ENCODE measurements at places on chromosomes 2 and 18. TPM values are rescaled to one million over a fixed set of nuclear protein-coding genes. Genes with fewer than 3 reads are reported as not detected.
A peak's percentile ranks its signal among the peaks of the same experiment; 100 is the strongest.

GRCh38 chr2:163774862-163775261 lies 39.1 kb upstream of the FIGN start:
- DNase-seq: no peak

DNA sequence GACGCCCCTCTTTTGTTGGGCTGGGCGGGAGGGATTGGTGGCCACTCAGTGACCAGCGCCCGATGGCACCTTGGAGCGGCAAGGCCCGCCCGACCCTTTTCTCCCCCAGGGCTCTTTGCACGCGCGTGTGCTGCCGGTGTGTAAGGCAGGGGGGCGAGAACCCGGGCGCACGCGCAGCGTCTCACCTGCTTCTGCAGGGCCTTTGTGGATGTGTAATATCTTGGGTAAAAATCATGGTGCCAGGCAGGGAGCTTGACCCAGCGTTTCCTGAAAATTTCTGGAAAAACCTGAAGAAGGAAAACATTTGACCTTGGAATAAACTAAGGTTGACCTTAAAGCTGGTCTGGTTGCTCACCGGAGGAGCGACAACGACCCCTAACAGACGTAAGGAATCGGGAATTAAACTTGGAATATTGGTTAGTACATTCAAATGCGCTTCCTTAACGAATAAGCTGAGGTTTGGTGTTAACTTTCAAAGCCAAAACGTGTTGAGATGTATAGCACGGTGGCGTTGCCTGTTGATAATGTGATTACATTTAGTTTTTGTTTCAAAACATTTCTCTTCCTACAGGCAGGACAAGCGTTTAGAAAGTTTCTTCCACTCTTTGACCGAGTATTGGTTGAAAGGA lies 438 bp downstream of the HSPE1 start:
- no peak for DNase-seq

- DNase-seq: no peak
Measured at GRCh38 chr2:104826016-104826415, 27.9 kb upstream of the POU3F3 start.

DNA sequence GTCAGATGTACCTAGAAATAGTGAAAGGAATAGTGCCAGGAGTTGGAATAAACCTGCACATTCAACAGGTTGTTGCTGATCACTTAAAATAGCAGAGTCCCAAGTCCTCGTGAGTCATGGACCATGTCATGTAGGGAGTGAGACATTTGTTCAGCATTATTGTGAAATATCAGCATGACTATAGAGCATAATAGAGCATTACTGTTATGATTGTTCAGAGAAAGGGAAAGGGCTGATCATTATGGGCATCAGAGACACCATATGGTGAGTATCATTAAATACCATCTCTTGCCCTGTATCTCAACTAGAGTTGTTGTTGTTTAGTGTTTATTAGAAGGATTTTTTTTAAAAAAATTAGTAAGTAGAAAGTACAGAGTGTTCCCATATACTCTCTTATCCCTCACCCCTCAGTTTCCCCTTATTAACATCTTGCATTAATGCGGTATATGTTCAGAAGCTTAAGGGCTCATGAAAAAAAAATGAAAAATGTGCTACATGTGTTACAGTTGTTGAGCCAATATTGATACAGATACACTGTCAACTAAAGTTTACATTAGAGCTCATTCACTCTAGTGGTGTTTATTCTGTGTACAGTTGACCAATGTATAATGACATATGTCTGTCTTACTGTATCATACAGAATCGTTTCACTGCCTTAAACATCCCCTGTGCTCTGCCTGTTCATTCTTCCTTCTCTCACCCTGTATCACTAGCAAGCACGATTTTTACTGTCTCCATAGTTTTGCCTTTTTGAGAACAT lies 5.7 kb downstream of the ELAC1 start:
- no peak for DNase-seq

GRCh38 chr2:224751996-224752698 lies 36.0 kb upstream of the CCDC195 start:
- DNase-seq: no peak

- no peak for DNase-seq
Measured at GRCh38 chr2:118250463-118250862, 162.2 kb downstream of the INSIG2 start.

DNA sequence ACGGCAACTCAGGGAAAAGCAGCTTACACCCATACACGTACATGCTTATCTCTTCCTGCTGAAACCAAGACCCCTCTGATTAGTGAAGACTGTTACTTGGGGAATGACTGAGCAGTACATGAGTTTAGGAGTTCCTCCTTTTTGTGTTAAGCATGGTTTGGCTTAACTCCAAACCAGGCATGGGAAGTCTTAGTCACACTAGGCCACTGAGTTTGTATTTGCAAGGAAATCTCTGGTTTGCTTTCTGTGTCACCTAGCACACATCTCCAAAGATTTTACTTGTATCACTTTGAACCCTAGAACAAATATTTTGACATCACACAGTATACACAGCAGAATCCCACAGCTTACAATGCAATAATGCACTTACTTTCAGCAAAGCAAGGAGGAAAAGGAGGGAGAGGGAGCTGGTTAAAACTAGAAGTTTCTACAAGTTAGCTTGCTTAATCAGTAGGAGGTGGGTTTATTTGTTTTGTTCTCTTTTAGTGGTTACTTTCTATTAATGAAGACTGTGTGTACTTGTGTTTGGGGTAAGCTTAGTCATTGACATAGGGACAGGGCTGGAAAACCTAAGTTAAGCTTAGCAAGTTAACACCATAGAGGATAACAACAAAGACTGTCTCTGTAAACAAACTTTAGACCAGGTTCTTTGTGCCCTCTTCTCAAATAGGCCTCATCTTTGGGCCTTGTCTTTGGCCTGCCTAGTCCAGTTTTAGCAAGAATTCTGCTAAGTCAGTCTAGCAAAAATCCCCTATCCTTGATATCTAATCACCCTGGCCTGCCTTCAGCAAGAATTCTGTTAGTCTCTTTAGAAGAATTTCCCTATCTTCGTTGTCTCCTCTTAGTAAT lies 219.4 kb downstream of the MREG start:
- no peak for DNase-seq

GRCh38 chr18:36212301-36213171 lies 25.2 kb downstream of the MOCOS start:
- peak; percentile 90 for DNase-seq

GRCh38 chr2:33167622-33168245 lies 221.0 kb downstream of the LTBP1 start:
- DNase-seq: no peak

GRCh38 chr2:217685255-217685605 lies 317.6 kb downstream of the TNS1 start:
- no peak for DNase-seq

GRCh38 chr18:79738581-79739439 lies 58.9 kb upstream of the KCNG2 start:
- DNase-seq: no peak

GRCh38 chr2:170161516-170162270 lies 16.3 kb upstream of the MYO3B start:
- DNase-seq: no peak

- DNase-seq: no peak
Measured at GRCh38 chr2:98470851-98471255, 26.2 kb downstream of the INPP4A start.

DNA sequence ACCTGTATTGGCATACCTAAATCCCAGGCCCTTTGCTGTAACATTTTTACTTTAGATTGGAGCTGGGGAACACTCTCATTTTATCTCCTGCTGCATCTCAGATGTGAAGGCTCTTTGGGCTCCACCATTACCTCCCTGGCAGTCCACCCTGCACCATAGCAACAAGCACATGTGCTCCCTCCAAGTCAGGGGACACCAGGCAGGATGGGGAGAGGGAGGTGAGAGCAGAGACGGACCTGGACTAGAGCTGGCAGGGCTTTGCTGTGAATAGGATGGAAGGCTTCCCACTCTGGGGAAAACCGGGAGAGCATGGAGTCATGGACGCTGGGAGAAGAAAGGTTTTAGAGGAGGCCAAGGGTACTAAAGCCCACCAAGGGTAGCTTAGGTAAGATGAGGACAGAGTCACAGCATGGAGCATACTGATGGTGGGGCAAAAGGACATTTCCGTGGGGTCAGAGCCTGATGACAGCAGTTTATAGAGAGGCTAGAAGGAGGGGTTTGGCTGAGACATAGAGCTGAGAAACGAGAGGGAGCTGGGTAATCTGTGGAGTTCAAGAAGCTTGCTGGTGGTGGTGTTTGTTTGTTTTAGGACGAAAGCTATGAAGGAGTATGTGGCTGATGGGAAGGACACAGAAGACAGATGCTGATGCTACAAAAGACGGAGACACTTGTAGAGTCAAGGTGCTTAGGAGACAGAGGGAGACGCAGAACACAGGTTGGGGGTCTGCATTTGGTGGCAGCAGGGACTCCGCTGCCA lies 134.8 kb downstream of the COL6A3 start:
- DNase-seq: no peak

GRCh38 chr2:168220965-168221819 lies 26.2 kb downstream of the STK39 start:
- DNase-seq: no peak

DNA sequence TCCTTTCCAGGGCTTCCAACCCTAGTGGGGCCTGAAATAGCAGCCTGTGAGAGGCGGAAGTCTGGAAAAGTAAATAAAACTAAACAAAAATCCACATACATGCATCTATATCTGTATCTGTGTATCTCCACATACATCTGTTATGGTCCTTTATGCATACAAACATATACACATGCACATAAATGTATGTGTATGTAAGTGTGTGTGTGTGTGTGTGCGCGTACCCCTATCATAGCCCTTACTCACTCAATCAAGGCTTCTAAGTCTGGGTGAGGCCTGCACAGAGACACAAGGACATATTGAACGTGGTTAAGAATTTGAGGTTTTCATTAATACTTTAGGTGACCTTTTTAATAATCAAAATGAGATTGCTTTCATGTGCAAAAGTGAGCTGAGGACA lies 98.9 kb upstream of the CYRIA start:
- DNase-seq: no peak

DNA sequence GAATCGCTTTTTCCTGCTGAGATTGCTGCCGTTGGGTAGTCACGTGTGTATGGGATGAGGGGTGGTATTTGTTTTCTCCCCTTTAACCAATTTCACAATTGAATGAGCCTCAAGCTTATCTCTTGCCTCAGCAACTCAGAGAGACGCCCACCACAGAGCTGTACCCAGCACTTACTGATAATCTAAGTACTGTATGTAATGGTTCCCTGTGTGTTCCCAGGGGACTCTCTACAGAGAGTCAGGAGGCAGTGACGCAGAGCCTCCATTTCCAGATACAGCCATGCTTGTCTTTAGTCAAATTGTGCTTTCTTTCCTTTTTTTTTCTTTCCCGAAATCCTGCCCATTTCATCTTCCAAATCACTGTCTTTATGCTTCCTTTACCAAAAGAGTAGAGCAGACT lies 1102.1 kb upstream of the KLHL29 start:
- DNase-seq: no peak

DNA sequence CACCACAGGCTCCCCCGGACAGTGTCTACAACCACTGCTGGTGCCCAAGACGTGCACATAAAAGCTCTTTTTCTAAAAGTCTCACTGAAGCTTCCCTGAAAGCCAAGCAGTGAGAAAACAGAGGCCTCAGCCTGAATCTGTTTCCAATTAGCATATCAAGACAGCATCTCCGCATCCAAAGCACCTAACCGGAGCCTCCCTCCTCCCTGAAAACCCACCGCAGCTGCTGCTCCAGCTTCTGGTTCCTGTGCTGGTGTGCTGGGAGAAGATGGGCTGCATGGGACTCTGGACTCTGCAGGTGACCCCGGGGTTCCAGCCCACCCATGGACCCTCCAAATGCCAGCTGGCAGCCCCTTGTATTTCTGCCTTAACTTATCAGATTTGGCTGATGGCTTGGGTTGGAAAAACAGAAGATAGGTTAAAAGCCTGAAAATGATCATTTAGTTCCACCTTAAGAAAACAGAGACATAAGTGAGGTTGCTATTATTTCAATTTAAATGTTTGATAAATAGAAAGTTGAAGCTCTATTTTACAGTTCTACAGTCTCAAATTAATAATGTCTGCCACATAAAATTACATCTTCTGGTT lies 103.3 kb downstream of the TMEM18 start:
- no peak for DNase-seq

- no peak for DNase-seq
Measured at GRCh38 chr2:120943403-120944034, 207.9 kb downstream of the GLI2 start.

DNA sequence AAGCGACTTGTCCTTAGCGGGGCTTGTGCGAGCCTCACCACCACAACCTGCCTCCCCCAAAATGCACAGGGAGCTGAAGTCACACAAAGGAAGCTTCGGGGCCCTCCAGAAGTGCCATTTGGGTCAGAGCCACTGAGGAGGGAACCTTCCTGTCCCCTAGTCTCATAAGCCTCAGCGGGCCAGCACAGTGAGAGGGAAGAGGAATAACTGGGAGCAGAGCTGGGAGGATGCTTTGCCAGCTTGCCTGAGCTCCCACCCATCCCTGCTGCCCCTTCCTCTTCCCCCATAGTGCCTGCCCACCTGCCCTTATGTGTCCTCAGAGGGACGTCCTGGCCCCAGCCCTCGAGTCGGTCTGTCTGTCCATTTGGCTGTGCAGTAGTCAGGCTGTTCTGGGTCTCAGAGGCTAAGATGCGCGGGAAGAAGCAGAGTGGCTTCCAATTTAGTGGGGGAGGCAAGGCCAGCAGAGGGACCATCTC lies 51.8 kb upstream of the GPR17 start:
- no peak for DNase-seq

DNA sequence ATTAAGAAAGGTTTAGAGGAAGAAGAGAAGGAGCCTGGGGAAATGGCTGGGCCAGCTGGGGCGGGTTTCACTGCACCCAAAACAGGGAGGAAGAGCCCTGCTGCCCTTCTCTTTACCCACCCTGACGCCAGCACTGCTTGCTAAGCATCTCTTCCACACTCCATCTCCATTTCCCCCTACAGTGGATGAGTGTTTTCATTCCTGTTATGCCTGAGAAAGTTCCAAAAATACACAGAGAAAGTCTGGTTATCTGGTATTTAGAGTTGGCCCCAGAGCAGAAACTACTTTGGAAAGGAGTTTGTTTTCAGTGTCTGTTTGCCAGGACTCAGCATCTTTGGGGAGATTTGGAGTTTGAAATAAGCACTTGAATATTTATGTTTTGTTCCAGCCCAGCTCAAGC lies 451.0 kb downstream of the SLC4A3 start:
- DNase-seq: no peak

DNA sequence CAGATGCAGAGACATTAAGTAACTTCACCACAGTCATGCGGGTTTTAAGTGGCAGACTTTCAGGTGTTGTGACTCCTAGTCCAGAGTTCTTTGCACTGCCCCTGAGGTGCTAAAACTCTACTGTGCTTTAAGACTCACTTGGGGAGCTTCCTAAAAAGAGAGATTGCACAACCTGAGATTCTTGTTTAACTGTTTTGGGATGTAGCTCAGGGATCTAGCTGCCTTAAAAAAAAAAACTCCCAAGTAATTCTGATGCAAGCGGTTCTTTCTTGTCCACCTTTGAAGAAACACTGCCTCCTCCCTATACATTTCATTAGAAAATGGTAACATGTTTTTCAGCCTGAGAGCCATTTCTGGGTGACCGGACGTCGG lies 13.0 kb downstream of the IL37 start:
- no peak for DNase-seq

POTEC gene
- total RNA-seq: not detected

GALR1 gene
- 0.06 TPM for total RNA-seq

PREB gene
- 39.9 TPM for total RNA-seq

HOXD8 gene
- total RNA-seq: 3.7 TPM

ZNF385B gene
- 5.0 TPM for total RNA-seq

ANKRD30B gene
- not detected for total RNA-seq

NEURL3 gene
- total RNA-seq: not detected

All from esophagus muscularis mucosa (tissue), 4 donors.